ENCODE measurements at places on chromosomes 12 and 14.

GRCh38 chr12:4855121-4855924 lies 54.4 kb upstream of the KCNA1 start:
- DNase-seq: peak; percentile 68

- no peak for DNase-seq
These were observed 210.4 kb downstream of the ETV6 start for GRCh38 chr12:11859705-11860425.

DNA sequence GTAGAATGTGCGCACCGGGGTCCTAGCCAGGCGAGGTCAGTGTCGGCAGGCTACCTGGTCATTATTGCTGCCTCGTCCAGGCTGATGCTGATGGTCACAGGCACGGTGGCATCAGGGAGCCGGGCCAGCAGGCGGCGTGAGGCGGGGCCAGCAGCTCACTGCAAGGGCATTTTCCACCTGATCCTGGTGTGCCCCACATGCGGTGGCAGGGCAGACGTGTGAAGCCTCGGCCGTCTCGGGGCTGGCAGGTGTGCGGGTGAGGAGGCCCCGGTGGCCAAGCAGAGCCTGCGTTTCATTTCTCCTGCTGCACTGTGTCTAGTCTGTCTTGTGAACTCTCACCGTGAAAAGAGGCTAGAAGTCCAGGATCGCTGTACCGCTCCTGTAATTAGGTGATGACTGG lies 12.0 kb upstream of the AMN start:
- DNase-seq: no peak

DNA sequence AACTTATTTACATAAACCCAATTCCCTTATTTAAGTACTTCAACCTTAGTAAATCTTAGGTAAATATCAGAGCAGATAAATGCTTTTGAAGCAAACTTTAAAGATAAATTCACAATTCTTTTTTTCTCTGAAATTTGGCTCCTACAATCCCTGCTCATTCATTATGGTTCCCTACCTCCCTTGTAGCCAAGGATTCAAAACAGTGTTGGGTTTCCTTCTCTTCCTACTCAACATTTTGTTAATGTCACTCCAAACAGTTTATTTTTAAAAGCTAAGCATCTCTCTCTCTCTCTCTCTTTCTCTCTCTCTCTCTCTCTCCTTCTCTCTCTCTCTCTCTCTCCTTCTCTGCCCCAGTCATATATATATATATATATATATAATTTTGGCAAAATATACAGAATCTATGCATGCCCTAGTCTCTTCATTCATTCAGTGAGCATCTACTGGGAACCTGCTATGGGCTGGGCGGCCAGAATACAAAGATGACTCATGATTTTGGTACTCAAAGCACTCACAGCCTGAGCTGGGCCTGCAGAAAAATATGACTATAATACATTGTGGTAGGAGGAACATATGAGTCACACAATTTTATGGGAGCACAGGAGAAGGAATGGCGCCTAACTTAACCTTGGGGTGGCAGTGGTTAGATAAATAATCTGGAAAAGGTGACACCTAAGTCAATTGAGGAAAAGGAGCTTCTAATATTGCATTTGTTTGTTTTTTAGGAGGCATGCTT lies 123.7 kb upstream of the DHRS4 start:
- DNase-seq: no peak

- no peak for DNase-seq
These were observed 117.1 kb downstream of the DPF3 start for GRCh38 chr14:72776701-72777261.

- peak; percentile 32 for DNase-seq
These were observed 20.6 kb downstream of the CNIH1 start for GRCh38 chr14:54420478-54421142.

GRCh38 chr12:94561943-94562411 lies 88.4 kb downstream of the TMCC3 start:
- DNase-seq: no peak

DNA sequence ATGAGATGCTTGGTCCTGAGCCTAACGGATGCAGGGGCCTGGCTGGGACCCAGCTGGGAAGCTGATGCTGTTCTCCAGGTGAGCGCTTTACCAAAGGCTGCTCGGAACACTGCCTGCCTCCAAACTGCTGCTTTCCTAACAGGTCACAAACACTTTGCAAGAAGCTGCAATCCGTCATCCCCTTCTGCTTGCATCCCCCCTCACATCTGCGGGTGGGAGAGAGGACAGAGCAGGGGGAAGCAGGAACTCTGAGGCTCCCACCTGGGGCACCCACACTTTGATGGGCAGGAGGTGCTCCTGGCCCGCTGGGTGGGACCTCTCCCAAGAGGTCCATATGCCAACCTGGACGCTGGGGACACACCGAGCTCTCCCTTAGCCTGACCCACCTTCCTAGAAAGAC lies 24.9 kb upstream of the PPP2R5C start:
- no peak for DNase-seq

GRCh38 chr12:109916045-109916444 lies 16.0 kb downstream of the TCHP start:
- no peak for DNase-seq

DNA sequence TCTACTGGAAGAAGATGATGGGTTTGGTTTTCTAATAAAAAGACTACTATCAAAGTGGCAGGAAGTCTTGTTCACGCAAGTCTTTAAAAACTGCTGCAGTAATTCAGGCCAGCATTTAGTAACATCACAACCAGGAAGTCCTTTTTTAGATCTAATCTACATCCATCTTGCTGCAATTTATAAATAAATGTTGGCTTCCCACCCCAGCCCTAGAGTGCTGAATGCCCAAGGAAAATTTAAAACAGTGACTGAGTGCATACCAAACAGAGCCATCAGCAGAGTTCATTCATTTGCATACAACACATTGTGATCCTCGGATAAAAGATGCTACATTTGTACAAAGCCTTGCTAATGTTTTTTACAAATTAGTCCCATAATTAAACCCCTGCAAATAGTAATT lies 72.1 kb downstream of the PHLDA1 start:
- DNase-seq: no peak

- DNase-seq: no peak
These were observed 247.6 kb downstream of the RPAP3 start for GRCh38 chr12:47458279-47458678.

- DNase-seq: no peak
These were observed 435.8 kb downstream of the RPL10L start for GRCh38 chr14:46215801-46216200.

GRCh38 chr12:31631809-31632208 lies 27.7 kb upstream of the ETFBKMT start:
- DNase-seq: no peak

DNA sequence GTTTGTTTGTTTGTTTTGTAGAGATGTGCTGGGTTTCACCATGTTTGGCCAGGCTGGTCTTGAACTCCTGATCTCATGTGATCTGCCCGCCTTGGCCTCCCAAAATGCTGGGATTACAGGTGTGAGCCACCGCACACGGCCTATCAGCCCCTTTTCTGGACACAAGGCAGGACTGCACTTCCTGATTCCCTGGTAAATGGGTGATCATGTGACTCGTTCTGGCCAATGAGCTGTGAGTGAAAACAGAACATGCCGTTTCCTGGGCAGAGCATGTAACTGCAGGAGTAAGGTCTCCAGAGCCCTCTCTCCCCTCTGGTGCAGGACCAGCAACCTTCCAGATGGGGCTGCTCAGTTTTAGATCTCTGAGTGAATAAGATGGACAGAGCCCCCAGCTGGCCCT lies 92.7 kb downstream of the ITPK1 start:
- DNase-seq: peak; percentile 27

DNA sequence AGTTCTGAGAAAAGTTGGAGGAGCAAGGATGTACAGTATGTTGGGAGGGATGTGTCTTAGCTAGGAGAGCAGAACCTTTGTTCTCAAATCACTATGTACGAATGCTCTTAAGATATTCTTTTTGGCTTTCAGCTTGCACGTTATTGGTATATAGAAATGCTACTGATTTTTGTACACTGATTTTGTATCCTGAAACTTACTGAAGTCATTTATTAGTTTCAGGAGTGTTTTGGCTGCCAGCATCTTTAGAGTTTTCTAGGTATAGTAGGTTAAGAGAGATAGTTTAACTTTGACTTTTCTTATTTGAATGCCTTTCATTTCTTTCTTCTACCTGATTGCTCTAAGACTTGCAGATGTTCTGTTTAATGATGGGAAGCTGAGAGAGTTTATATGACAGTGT lies 442.8 kb upstream of the FBXO33 start:
- no peak for DNase-seq

DNA sequence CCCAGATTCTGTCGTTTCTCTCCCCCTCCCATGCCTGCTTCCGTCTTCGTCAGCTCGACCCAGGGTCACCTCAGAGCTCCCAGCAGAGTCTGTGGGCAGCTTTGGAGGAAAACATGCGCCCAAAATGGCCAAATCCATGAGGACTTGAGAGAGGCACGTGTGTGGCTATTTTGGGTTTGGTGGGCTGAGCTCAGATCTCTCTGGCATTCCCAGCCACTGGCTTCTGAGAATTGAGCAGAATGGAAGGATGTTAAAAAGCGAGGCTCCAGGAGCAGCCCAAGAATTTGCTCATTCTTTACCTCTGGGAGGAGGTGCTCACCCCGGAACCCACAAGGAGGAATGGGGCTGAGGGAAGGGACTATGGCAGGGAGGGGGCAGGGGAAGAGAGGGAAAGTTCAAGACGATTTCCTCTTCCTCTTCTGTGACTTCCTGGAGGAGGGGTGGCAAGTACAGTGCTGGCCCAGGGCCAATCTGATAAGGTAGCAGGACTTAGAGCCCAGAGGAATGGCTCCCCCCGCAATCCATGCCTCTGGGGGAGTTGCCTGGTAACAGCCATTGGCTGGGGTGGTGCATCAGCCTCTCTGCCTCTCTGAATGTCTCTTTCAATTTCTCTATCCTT lies 20.1 kb downstream of the TSPAN9 start:
- DNase-seq: no peak

DNA sequence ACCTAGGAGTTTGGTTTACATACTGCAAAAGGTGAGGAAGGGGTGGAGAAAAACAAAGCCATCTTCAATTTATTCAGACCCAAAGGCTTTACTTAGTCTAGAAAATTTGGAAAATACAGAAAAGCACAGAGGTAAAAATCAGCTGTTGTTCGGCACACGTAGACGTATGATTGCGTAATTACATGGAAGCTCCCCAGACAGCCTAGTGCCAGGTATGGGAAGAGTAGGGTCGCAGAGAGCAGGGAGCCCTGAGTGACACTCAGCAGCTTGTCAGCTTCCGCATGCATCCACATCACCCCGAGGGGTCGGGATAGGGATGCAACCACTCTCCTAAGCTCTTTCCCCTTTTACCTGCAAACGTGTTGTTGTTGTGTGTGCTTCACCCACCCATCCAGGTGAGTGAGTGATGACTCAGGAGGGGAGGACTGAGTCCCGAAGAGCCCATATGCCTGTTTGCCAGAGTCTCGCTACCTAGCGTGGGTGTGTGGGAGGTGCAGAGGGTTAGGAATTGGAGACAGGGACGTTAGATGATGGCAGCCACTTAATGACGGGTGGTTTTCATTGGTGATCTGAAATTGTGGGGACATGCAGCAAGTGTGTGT lies 20.1 kb downstream of the PIWIL1 start:
- DNase-seq: no peak

DNA sequence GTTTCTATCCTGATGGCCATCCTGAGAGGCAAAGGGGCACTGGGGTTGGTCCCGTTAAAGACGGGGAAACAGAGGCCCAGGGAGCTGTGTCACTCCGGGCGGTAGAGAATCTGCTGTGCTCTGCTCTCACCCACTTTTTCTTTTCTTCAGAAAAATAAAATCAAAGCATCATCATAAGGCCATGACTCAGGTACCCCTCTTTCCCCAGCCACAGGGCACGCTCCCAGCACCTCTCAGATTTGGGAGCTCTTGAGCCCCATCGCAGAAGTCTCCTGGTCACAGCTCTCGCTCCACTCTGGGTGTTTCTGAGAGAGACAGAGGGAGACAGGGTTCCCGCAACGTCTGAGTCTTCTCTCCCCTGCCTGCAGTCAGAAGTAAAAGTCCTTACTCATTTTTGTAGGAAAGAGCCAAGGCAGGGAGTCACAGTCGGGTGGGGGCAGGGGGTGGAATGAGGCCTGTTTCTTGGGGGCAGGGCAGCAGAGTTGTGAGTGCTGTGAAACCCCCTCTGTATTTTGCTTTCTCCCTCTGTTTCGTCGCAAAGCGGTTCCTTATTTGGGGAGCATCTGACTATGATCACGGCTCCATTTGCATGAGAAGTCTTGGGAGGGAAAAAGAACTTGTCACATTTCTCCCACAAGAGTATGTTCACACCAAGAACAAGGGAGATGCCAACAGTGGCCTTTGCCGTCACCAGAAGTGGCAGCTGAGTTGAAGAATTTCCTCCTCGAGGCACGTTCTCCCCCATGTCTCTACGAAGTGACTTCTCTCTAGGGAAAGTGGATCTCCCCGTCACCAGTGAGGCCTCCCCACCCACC lies 139.0 kb downstream of the BCL11B start:
- DNase-seq: no peak

DNA sequence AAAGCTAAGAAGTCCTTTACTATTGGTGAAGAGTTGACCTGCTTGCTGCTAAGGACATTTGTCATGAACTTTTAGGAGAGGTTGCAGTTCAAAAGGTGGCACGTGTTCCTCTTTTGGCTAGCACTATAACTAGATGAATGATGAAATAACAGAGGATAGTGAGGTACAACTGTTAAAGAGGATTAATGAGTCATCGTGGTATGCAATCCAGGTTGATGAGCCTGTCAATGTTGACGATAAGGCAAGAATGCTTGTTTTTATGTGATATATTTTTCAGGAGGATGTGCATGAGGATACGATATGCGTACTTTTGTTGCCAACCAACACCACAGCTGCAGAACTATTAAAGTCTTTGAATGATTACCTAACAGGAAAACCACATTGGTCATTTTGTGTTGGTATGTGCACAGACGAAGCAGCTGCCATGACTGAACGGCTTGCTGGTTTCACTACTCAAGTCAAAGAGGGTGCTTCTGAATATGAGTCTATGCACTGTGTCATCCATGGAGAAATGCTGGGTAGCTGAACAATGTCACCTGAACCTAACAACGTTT lies 10.6 kb downstream of the CEP128 start:
- no peak for DNase-seq

- DNase-seq: peak; percentile 69
These were observed 9.2 kb downstream of the CD69 start for GRCh38 chr12:9751204-9752144.

DNA sequence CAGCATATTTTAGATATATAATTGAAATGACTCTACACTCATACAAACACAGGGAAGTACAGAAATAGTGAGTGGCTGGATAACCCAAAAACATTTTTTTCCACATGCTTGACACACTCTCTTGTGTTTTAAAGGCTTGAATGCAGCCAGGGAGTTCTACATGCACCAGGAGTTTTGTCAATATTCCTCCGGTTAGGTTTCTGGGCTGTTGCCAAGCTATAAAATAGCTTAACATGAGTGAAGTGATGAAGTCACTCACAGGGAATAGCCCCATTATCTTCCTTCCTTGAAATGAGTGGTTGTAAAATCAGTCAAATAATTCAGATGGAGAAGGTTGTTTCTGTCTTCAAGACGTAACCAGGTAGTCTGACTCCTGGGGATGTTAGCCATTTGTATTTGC lies 582.7 kb downstream of the SLC6A15 start:
- no peak for DNase-seq

DNA sequence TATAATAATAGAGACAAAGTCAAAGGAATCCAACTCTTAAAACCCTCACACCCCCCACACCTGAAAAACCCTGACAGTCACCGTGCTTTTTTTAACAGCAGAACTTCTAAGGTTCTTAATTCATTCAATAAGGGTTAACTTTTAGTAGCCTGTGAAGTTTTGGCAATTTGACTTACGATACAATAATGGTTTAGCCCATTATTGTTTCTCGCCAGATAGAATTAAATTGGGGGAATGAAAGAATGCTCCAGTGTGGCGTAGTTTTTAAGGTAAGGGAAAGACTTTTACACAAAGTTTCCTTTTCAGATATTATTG lies 604 bp upstream of the MAGOHB start:
- DNase-seq: no peak
